ENCODE measurements at places on chromosomes 11 and 22.
A peak's percentile ranks its signal among the peaks of the same experiment; 100 is the strongest.

DNA sequence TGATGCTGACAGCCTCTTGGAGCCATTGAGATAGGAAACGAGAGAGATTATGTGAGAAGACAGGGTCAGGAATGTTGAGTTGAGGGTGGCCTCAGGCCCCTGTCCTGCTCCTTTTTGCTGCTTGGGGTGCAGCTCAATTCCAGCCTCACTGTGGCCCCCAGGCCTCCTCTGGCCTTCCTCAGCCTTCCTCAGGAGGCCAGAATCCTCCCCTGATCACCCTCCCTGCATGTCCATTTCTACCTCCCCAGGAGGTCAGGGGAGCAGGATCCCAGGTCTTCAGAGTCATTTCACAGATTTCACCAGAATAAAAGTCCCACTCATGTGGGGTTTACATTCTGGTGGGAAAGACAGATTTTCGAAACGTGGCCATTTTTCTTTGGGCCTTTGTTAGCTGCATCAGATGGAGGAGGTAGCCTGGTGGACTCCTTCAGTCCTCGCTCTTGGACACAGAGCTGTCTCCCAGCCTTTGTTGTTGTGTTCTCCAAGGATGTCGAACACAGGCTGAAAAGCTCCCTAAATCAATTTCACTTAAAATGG lies 2.2 kb upstream of the KCNQ1OT1 start:
- no peak for DNase-seq

DNA sequence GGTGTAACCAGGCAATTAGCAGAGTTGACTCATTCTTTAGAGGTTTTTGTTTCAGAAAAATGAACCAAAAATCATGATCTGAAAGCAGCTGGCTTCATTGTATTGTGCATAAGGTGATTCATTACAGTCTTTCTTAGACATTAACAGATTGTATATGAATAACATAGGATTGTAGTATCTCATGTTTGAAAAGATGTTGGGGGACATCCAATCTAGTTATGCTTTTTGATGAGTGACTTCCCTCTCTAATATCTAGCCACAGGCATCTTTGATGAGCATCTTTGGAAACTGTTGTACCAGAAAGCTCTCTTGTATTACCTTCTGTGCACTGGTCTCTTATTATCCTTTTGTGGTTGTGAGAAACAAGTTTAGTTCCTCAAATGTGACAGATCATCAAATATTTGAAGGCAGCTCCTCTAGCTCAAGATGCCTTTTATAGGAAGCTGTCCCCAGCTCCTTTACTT lies 8.3 kb downstream of the GRK3 start:
- DNase-seq: no peak

GRCh38 chr11:133762538-133762937 lies 82.8 kb downstream of the SPATA19 start:
- DNase-seq: no peak

DNA sequence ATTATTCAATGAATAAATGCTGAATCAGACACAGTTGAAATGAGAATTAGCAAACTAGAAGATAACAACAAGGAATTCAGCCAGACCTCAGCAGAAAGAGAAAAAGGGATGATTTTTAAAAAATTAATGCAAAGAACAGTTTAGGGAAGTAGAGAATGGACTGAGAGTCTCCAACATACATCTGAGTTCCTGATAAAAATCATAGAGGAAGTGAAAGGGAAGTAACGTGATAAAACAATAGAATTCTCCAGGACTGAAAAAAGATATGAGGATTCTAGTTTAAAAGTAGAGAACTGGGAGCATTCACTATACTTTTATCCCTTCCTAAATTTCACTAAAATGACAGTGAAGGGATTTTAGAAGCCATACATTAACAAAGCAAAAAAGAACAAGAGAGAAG lies 592.0 kb downstream of the SOX6 start:
- no peak for DNase-seq

DNA sequence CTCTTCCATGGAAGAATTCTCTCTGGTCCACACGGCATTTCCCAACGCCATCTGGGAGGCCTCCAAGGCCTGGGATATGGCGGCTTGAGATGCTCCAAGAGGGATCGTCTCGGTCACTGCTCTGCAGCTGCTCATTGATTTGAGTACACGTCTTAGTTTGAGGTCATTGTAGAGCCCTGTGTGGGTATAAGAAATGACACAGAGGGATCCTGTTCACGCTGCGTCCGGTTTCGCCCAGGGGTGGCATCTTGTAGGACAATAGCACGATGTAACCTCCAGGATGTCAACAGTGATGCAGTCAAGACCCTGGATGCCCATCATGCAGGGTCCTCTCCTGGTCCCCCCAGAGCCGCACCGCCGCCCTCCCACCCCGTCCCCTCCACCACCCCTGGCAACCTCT lies 564.6 kb downstream of the BRD1 start:
- no peak for DNase-seq

- DNase-seq: no peak
Observed at GRCh38 chr22:20867179-20868024, 8.6 kb downstream of the SNAP29 start.

GRCh38 chr22:45425531-45426265 lies 12.2 kb downstream of the RIBC2 start:
- DNase-seq: no peak

DNA sequence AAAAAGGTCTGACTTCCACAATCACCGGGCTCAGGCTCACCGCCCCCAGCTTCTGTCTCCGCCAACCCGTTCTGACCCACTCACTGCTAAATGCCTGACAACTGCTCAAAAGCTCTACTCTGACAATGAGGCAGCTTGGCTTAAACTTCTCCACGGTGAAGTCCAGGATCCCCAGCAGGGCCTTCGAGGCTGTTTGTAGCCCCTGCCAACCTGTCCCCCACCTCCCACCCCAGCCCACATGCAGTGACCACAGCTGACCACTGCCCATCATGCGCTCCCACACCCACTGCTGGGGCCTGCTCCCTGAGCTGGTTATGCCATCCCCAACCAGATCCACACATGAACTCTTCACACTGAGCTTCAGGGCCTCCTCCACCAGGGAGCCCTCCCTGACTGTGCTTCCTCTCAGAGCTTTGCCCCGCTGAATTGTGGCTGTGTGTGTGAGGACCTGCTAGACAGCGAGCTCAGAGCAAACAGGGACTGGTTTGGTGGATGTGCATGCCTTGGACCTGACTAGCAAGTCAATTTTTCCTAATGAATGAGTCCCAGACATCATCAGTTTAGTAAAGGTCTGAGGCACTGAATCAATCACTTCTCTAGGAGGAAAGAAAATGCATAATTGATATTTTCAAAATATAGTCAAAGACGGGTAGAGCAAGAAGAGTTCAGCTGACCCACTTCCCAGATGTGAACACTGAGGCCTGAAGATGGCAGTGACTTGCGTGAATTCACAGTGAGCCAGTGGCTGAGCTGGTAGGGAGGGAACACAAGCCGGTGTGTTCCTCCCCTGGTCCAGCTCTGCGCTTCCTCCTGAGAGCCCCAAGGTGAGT lies 7.7 kb downstream of the LRRC32 start:
- no peak for DNase-seq

- no peak for DNase-seq
Observed at GRCh38 chr11:110069158-110069737, 23.9 kb upstream of the ZC3H12C start.

GRCh38 chr22:46747646-46748045 lies 9.6 kb upstream of the CERK start:
- DNase-seq: no peak

- DNase-seq: no peak
Observed at GRCh38 chr11:66562907-66563583, 5.4 kb downstream of the CTSF start.

DNA sequence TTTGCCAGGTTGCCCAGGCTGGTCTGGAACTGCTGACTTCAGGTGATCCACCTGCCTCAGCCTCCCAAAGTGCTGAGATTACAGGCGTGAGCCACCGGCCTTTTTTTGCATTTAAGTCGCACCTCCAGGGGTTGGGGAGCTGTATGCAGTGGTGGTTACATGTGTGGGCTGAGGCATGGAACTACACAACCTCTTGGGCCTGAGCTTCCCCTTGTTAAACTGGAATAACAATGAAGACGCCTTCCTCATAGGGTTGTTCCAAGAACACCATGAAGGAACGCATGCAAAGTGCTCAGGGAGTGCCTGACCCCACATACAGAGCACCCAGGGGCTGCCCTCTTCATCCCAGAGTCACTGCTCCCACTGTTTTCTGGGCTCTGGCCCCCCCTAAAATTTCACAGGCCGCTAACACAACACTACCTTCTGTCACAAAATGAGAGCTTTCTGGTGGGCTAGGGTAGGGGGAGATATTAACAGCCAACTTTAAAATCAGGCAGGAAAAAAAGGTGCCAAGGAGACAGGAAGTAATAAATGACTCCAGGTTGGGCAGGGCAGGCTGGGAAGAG lies 1.3 kb upstream of the FAM118A start:
- no peak for DNase-seq

GRCh38 chr11:46696212-46696558 lies 4.2 kb downstream of the ARHGAP1 start:
- DNase-seq: peak; percentile 89

DNA sequence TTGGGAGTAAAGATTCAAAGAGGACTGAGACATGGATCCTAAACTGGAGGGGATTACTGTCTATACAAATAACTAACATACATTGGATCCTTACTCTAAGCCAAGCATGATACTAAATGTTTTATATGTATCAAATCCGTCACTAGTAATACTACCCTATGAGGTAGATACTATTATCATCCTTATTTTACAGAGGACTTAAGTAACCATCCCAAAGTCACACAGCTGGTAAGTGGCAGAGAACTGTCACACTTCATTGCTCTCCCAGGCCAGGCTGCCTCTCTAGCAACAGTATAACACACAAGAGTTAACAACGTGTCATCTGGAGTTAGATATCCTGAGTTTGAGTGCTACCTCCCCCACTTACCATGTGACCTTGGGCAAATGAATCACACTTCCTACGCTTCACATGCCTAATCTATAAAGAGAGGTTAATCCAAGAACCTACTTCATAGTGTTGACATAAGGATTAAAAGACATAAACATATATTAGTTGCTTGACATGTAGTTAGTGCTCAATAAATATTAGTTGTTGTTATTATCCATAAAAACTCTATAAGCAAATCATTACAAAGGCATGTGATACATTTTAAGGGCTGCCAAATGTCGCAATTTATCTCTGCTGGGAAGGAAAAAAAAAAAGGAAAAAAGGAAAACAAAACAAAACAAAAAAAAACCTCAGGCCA lies 33.8 kb upstream of the SPON1 start:
- DNase-seq: no peak
